ENCODE measurements at places on chromosomes 1 and 21.

DNA sequence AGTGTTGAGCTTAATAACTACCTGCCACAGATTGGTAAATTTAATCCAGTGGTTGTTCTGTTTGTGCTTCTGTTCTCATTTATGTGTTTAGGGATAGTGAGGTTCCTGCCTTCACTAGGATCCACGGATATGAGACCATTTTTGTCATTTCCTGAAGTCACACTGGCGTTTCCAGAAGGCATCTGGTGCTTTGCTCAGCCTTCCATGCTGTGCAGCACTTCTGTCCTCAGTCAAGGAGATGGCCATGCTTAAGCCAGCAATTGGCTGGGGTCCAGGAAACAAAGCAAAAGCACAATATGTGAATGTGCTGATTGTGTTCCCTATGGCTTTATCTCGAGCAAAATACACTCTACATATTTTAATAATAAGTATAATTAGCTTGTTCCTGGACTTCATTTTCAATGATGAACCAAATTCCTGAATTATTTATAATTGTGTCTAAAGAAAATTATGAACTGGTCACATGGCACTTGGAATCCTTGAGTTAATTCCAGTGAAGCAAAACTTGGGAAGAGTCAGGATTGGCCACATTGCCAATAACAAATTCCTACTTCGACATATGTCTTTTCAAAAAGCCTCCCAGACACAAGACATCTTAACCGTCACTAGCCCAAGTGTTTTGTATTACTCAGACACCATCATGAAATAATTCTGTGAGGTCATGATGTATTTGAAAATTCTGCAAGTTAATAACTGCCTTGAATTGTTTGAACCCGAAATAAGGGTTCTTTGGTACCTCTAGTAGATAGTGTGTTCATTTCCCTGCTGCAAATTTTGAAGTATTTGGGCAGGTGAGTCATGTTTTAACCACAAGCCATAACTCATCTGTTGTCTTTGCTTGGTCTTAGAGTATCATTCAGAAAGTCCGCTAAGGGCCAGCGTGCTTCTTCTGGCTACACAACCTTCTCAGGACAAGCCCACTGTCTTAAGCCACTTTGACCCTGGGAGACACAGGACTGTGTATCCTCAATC is 412.4 kb downstream of the DISC1 start:
- no peak for DNase-seq

GRCh38 chr1:113784104-113784779 is 25.0 kb upstream of the PHTF1 start:
- no peak for DNase-seq

DNA sequence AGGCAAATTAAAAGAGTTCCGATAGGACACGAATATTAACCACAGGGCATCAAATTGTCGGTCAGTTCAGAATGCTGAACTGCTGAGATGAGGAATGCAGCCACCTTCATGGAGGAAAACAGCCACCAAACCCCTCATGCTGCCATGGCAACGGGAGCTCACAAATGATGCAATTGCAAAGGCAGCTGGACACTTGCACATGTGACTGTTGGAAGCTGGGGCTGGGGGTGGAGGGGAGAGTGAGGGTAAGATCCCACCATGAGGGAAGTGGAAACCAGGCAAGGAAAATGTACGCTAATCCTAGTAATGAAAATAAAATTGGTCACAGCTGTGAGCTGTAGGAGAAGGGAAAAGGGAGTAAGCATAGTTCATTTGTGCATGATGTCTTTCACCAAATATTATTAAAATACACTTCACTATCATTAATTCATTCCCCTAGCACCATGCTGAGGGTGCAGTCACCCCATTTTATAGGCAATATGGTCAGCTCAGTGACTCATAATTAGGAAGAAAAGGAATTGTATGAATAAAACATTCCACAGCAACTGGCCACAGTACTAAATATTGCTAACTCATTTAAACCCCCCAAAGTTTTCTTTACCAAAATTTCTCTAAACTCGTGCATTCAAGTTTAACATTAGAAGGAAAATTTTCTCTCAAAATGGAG is 15.3 kb downstream of the BECN2 start:
- DNase-seq: peak; percentile 31

GRCh38 chr1:213925531-213926182 is 62.1 kb upstream of the PROX1 start:
- DNase-seq: no peak

DNA sequence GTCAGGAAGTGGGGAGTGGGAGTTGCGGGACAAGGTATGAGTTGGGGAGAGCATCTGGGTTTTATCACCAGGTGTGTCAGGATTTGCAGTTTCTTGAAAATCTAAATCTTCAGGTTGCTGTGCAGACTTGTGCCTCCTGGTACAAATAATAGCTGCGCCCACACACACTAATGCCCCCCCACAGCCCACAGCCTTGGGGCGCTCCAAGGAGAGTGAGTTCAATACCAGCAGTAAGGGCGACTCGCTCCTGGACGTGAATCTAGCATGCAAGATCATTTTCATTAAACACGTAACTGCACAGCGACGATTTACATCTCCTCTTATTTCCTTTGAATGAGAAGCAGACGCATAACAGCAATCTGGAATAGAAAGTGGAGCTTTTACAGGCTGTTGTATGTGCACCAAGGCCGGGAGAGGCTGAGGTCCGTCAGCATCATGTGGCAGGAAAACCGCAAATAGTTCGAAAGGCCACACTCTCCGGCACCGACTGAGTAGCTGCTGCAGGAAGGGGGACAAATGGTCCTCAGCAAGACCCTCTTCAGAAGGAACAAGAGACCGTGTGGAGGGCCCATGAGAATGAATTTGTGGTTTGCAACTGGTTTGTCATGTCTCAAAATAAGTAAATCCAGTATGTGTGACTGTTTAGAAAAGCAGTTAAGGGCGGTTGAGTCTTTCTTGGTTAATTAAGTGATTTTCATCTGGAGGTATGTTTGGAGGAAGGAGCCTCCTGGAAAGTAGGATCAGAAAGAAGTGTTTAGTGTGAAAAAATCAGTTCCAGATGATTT is 439.5 kb downstream of the SMYD3 start:
- DNase-seq: peak; percentile 28

DNA sequence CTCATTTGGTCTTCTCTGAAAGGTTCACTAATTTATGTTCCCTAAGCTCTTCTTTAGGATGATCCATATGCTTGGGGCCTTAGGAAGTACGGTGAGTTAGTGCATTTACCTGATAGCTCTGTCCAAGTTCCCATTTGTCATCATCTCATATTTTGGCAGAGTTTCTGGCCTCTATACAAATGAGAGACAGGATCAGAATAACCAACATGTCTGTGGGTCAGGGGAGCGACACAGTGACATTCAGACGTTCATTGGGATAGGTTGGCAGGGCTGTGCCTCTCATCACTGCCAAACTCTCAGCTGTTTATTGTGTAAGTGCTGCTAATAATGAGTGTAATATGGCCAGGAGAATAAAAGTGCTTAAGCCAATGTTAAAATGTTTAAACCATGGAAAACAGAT is 561.1 kb upstream of the ZRANB2 start:
- no peak for DNase-seq

DNA sequence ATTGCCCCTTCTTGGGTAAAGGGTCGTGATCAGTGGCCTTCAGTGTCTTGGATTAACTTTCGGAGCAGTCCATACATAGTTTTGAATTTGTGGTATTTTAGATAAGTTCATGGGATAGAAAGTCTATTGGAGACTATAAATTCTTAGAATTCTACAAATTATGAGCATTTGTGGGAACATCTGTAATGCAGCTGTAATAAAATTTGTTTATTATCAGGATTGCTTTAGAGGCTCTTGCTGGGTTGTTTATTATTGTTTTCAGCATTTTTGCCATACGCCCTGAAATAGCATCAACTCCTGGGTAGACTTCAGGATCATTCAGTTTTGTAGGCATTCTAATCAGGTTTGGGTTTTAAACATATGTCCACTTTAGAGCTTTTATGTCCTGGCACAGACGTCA is 16.1 kb downstream of the LAMC1 start:
- no peak for DNase-seq

DNA sequence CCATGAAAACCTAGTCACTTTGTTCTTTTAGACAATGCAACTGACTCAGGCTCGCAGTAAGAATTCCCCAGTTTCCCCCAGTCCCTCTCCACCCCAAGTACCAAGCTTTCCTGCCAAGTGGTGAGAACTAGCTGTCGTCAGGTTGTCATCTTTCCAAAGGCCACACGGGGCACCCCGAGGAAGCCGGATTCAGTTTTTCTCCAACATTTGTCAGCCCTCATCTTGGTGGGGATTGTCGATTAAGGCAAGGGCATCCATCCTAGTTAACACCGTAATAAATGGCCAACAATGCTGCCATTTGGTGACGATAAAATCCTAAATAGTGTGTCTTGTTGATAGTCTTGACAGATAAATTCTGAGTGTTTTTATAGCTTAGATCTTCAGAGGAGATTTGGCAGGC is 55.9 kb upstream of the PROX1 start:
- no peak for DNase-seq

GRCh38 chr1:183578856-183579255 is 11.4 kb downstream of the NCF2 start:
- DNase-seq: no peak

- no peak for DNase-seq
Measured at GRCh38 chr21:15063081-15063813, 1.6 kb downstream of the NRIP1 start.

DNA sequence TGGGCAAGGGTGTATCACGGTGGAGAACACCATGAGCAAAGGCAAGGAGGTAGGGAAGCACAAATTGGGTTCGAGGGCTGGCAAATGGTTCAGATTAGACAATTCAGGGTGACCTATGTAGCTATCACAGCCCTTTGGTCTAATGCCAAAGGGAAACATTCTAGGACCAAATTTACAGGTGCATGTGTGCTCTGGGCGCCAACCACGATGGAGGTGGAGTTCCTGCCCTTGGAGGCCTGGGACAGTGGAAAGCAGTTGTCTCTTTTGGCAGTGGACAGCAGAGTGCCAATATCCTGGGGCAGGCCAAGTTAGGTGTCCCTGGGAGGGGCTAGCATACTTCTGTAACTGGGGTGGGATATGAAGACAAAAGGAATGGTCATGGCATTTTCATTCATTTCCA is 40.1 kb downstream of the IGFN1 start:
- DNase-seq: no peak

DNA sequence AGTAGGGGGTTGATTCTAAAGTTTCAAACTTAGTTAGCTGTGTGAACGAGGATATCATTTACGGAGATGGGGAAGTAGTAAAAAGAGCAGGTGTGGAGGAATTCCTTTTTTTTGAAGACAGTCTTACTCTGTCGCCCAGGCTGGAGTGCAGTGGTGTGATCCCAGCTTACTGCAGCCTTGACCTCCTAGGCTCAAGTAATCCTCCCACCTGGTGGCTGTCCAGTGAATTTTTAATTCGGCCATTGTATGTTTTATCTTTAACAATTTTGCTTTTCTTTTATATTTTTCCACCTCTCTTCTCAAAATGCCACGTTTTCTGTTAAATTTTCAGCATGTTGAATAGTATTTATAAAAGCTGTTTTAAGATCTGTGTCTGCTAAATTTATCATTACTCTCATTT is 12.3 kb upstream of the CENPF start:
- no peak for DNase-seq

DNA sequence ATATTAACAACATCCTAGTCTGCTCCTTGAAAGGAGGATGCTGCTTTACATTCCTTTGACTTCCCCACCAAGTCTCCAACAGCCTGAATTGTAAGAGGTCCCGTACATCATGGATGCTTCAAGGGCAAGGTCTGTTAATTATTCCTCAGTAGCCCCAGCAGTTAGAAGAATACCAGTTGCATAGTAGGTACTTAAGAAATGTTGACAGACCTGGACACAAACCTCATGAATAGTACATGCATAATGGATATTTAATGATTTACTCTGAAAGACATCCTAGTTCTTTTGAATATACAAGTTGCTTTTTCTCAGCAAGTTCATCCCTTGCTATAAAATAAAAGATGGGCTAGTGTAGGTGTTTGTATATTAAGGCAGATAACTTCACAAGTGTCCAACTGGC is 112.1 kb upstream of the DPYD start:
- DNase-seq: no peak

DNA sequence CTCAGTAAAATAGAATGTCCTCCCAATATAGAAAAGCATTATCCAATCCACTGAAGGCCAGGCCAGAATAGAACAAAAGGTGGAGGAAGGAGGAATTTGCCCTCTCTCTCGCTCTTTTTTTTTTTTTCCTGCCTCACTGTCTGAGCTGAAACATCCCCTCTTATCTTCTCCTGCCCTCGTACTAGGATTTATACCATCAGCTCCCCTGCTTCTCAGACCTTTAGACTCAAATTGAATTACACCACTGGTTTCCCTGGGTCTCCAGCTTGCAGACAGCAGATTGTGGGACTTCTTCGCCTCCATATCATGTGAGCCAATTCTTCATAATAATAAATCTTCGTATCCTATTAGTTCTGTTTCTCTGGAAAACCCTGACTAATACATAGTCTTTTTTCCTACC is 4.9 kb upstream of the ZMYM6 start:
- DNase-seq: no peak

- DNase-seq: no peak
Measured at GRCh38 chr1:165772739-165773138, 4.1 kb upstream of the TMCO1 start.

DNA sequence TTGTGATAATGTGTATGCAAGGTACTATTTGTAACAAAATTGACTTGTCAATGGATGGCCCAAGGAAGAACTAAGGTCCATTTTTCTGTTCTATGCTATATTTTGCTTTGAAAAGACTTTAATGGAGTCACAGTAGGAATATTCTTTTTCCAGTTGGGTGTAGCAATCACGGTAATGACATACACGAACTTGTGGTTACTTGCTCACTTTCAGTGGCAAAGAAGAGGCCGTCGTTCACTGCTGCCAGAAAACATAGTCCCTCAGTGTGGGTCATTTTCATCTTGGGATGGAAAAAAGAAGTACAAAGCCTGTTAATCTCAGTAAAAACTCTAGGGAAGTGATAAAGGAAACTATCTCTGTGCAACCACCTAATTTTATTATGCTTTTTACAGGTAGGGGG is 47.8 kb upstream of the LAMC2 start:
- no peak for DNase-seq

DNA sequence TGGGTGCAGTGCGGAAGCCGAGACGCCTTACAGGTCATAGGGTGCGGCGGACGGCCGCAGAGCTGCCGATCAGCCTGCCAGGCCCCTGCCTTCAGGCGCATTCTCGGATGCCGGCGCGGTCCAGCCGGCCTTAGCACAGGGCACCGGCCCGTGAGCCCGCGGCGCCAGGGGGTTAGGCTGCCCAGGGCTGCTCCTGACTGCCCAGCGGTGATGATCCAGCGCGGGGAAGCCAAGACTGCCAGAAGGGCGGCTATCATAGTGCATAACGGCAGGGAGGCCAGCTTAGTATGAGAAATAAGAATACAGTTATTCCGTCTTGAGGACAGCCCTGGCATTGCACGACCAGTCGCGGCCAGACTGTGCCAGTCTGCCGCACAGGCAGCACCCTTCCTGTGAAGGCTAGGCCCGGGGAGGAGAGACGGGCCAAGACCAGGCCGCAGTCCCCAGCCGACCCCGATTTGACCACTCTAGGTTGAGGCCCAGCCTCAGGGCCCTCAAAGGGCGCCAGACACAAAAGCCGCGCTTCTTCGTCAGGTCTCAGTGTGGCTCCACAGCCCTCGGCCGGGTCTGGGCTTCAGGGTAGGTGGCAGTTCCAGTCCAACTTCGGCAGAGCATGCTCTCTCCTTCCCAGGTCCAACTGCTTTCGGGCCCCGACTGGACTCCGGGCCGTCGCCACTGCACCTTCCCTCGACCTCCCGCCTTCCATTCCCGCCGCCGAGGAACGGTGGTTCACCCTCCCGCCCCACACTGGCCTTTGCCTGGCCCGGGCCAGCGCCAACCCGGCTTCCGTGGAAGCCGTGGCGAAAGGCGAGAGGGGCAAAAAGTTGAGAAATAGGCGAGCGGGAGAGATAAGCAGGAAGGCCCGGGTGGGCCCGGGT is 829 bp downstream of the ALX3 start:
- DNase-seq: no peak

GRCh38 chr1:35544976-35545375 is 12.2 kb downstream of the KIAA0319L start:
- no peak for DNase-seq

Measured in non-pigmented ciliary epithelial cell (primary cell).